Left kidney (tissue), 8 donors: ENCODE measurements at places on chromosomes 5 and 9. TPM values are rescaled to one million over a fixed set of nuclear protein-coding genes. Genes with fewer than 3 reads are reported as not detected.

ACER2 gene
- 13.5 TPM for polyA plus RNA-seq

BARX1 gene
- 0.25 TPM for polyA plus RNA-seq

CD14 gene
- 5.6 TPM for polyA plus RNA-seq

PCDHB16 gene
- 8.1 TPM for polyA plus RNA-seq

EMB gene
- polyA plus RNA-seq: 5.2 TPM

GLRX gene
- polyA plus RNA-seq: 59.1 TPM

ENHO gene
- 1.4 TPM for polyA plus RNA-seq

PCDHGA3 gene
- polyA plus RNA-seq: 2.9 TPM

IGFBPL1 gene
- polyA plus RNA-seq: 1.9 TPM

NKD2 gene
- polyA plus RNA-seq: 15.6 TPM

HMGXB3 gene
- 51.3 TPM for polyA plus RNA-seq

CPLANE1 gene
- 44.2 TPM for polyA plus RNA-seq

CDH9 gene
- 21.8 TPM for polyA plus RNA-seq

ABO gene
- polyA plus RNA-seq: 19.1 TPM

N4BP3 gene
- polyA plus RNA-seq: 3.4 TPM

SDHA gene
- polyA plus RNA-seq: 160 TPM

SPINK5 gene
- 0.67 TPM for polyA plus RNA-seq

PHAX gene
- 87.9 TPM for polyA plus RNA-seq

FOXI1 gene
- 4.8 TPM for polyA plus RNA-seq

GPSM1 gene
- 27.4 TPM for polyA plus RNA-seq

GPR150 gene
- polyA plus RNA-seq: 0.07 TPM

ZNF354B gene
- polyA plus RNA-seq: 34.4 TPM

ARHGAP26 gene
- polyA plus RNA-seq: 14.7 TPM

MLANA gene
- polyA plus RNA-seq: 1.0 TPM

TNFSF15 gene
- polyA plus RNA-seq: 7.5 TPM

SLC46A2 gene
- 0.12 TPM for polyA plus RNA-seq

FBN2 gene
- 101 TPM for polyA plus RNA-seq

KIF12 gene
- polyA plus RNA-seq: 170 TPM

CARD6 gene
- polyA plus RNA-seq: 3.1 TPM

C5orf58 gene
- polyA plus RNA-seq: 0.25 TPM

CBY3 gene
- 0.30 TPM for polyA plus RNA-seq

HTR4 gene
- not detected for polyA plus RNA-seq

OMD gene
- polyA plus RNA-seq: 0.62 TPM

PCSK5 gene
- 18.0 TPM for polyA plus RNA-seq

TRIM7 gene
- 0.13 TPM for polyA plus RNA-seq

TTF1 gene
- polyA plus RNA-seq: 20.9 TPM

FOXD4L6 gene
- polyA plus RNA-seq: not detected

SLC6A3 gene
- 0.60 TPM for polyA plus RNA-seq

ADCY2 gene
- 5.5 TPM for polyA plus RNA-seq

LHX3 gene
- not detected for polyA plus RNA-seq

C1QTNF2 gene
- polyA plus RNA-seq: 0.73 TPM

CAMK2A gene
- 4.6 TPM for polyA plus RNA-seq

ZNF366 gene
- 3.5 TPM for polyA plus RNA-seq

IRX2 gene
- polyA plus RNA-seq: 23.7 TPM

NNT gene
- 119 TPM for polyA plus RNA-seq

MED27 gene
- polyA plus RNA-seq: 20.1 TPM

NREP gene
- 845 TPM for polyA plus RNA-seq

TMEM232 gene
- polyA plus RNA-seq: 7.3 TPM

ELOVL7 gene
- 20.3 TPM for polyA plus RNA-seq

TAF11L5 gene
- polyA plus RNA-seq: not detected

CETN3 gene
- polyA plus RNA-seq: 79.0 TPM

GPR21 gene
- polyA plus RNA-seq: 0.62 TPM

OCLN gene
- 49.7 TPM for polyA plus RNA-seq
